Activated CD8-positive, alpha-beta memory T cell treated with anti-CD3 and anti-CD28 coated beads, Interleukin-2, amount 50 U/mL, for 48 hours (primary cell): ENCODE measurements at places on chromosomes 7 and 10.

GRCh38 chr10:70811881-70812280 lies 3.9 kb upstream of the SGPL1 start:
- DNase-seq: no peak

DNA sequence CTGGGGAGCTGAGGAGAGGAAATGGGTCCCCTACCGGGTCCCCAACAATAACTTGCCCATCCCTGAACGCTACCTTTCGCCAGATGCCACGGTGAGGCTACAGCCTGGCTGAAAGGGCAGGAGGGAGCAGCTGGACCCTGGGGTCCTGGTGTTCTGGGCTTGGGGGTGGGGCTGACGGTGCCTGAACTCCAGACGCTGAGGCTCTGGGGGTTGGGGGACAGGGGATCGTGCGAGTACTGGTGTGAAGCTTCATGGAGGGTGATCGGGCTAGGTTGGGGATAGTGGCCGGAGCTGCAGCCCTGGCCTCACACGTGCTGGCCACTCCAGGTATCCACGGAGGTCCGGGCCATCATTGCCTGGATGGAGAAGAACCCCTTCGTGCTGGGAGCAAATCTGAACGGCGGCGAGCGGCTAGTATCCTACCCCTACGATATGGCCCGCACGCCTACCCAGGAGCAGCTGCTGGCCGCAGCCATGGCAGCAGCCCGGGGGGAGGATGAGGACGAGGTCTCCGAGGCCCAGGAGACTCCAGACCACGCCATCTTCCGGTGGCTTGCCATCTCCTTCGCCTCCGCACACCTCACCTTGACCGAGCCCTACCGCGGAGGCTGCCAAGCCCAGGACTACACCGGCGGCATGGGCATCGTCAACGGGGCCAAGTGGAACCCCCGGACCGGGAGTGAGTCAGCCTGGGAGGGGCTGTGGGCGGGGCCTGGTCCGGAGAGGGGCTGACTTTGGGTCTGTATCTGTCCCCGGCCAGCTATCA lies 8.3 kb downstream of the AEBP1 start:
- no peak for DNase-seq

DNA sequence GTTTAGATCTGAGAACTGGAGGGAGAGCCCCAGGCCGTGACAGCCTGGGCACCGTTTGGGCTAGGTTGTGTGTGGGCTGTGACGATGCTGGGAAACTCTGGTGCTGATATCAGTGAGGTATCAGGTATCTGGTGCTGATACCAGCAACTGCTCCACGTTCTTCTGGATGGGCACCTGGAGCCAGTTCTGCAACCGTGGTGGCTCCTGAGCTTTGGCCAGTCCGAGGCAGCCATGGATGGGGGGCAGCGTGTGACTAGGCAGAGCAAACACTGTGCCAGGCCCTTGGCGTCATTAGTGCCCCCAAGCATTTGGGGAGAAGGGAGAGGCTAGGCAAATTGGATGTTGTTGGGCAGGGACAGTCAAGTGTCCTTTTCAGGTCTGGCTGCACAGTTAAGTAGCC lies 57.9 kb downstream of the ZNF467 start:
- DNase-seq: peak; percentile 52

- no peak for DNase-seq
These were observed 46.6 kb downstream of the CLEC2L start for GRCh38 chr7:139570119-139570518.

- no peak for DNase-seq
These were observed 1.5 kb downstream of the PIK3CG start for GRCh38 chr7:106866298-106867281.

GRCh38 chr10:46294641-46295220 lies 7.9 kb downstream of the ANTXRL start:
- peak; percentile 38 for DNase-seq

GRCh38 chr7:108522780-108523179 lies 3.2 kb downstream of the PNPLA8 start:
- DNase-seq: no peak

DNA sequence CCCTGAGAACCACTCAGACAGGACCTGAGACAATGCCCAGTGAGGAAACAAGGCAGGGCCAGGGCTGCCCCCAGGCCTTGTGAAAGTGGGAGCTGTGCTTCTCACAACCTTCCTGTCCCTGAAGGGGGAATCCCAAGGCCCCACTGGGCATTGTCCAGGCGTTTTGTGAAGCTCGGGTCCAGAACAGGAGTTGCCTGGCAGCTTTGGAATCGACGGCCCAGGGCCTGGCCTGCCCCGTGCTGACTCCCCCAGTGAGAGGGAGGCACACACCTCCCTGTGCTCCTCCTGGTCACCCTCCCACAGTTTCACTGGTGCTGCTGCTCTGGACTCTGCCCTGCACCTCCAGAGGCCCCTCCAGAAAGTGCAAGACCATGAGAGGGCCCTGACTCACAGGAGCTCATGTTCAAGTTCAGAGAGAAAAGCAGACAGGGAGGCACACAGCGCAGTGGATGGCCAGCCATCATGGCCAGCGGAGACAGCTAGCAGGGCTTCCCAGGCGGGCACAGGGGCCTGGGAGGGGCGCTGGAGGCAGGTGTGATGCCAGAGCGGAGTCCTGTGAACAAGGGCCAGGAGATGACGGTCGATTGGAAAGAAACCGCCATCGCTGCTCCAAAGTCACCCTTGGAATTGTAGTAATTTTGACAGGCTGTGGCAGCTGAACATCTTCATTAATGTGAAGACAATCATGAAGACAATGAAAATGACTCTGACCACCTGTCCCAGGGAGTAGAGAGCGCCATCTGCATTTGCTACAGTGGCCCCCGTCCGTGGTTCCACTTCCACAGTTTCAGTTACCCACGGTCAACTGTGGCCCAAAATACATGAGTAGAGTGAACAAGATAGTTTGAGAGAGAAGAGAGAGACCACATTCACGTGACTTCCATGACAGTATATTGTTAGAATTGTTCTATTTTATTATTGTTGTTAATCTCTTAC lies 103.7 kb downstream of the MKI67 start:
- no peak for DNase-seq

GRCh38 chr10:99676426-99676825 lies 17.1 kb downstream of the ENTPD7 start:
- no peak for DNase-seq
